ENCODE measurements at places on chromosomes 5 and 9.

- no peak for DNase-seq
Observed at GRCh38 chr9:133812941-133813748, 75.0 kb upstream of the SARDH start.

- no peak for DNase-seq
Observed at GRCh38 chr9:18040327-18040726, 433.6 kb upstream of the ADAMTSL1 start.

- peak; percentile 72 for DNase-seq
Observed at GRCh38 chr9:129320575-129321285, 142.7 kb upstream of the IER5L start.

GRCh38 chr9:96782235-96782634 is 4.3 kb upstream of the ZNF510 start:
- no peak for DNase-seq

GRCh38 chr9:61674465-61674864 is 484.6 kb downstream of the SPATA31A7 start:
- no peak for DNase-seq

DNA sequence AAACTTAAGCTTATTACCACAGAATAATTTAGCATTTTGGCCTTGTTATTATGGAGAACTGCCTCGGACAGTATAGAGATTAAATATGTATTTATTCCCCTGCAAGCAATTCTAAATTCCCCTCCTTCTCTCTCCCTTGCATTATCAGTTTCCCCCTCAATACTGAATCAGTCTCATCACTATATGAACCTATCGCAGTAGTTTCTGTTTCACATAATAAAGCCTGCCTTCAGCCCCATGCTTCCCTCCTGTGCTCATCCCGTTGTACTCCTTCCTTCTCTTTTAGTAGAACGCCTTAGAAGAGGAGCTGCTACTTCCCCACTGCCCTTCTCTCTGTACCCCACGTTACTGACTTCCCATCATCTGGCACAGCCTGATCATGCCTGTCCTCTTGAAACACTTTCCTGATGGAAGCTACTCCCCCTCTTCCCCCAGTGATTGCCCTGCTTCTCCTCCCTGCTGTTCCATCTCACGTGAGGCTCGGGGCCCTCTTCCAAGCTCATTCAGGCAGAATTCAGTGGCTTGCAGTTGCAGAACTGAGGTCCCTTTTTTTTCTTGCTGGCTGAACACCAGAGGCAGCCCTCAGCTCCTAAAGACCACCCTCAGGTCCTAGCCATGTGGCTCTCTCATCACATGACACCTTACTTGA is 93.4 kb downstream of the PPIC start:
- no peak for DNase-seq

DNA sequence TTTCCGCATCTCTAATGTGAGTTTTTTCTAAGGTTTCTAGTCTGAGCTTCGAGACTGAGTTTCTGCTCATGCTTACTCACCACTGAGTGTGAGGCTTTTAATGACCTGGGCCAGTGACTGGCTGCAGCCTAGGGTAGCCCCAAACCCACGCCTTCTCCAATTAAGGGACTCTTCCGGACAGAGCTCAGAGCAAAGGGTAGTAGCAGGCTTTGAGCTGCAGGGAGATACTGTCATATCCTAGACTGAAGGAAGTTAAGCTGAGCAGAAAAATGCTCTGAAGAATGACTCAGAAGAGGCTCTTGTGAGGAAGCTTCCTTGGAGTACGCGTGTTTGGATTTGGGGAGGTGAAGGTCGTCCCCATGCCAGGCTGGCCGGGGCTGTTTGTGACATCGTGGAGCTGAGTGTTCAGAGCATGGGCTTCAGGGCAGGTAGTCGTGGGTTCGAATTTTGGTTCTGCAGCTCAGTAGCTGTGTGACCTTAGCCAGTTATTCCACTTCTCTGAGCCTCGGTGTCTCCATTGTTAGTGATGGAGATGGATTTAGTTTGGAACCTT is 3.5 kb downstream of the USP20 start:
- peak; percentile 73 for DNase-seq

- DNase-seq = no peak
Observed at GRCh38 chr5:88886252-88886651, 3.3 kb upstream of the MEF2C start.

GRCh38 chr9:7067169-7067568 is 309.4 kb downstream of the KDM4C start:
- no peak for DNase-seq

DNA sequence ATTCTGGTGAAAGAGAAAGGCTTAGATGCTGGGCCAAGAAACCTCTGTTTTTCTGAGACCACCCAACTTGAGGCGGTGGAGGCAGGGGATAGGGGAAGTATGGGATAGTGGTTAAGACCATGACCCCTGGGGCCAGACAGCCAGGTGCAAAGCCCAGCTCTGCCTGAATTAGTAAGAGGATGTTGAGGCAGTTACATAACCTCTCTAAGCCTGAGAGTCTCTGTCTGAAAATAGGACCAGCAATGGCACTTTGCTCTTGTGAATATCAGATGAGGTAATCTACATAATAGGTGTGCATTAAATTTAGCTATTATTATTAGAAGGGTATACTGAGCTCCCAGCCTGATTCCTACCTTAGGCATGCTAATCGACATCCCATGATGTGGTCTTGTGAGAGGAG is 68.2 kb downstream of the DOCK2 start:
- DNase-seq = no peak

GRCh38 chr9:69444791-69445190 is 119.8 kb downstream of the ENTREP1 start:
- no peak for DNase-seq

DNA sequence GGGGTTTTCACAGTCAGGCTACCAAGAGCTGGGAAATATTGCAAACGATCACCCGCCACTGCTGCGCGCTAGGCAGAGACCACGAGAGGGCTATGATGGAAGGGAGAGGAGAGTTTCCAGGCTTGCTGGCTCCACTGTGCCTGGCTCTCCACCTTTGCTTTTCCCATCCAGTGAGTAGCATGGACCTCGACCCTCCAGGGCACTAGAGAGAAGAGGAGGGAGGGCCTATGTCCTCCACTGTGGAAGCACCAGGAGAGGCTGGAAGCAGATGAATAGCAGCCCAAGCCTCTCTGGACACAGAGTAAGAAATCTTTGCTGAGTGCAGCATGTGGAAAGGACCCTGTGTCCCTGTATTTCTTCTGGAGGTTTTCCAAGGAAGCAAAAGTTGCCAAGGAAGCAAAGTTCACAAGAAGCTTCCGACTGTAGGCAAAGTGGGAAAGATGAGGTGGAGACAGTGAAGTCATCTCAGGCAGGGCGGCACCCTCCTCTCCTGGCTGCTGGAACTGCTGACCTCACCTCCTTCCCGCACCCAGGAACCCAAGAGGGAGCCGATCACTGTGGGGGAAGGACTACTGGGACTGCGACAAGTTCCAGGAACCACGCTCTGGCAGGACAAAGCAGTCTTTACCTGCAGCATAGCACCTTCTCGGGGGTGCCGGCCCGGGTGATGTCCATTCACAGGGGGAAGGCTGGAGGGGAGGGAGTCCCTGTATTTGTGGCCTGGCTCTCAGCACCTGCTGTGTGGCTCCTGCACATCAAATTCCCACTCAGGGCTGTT is 79.6 kb downstream of the CSNK1A1 start:
- no peak for DNase-seq

GRCh38 chr5:153209687-153210086 is 280.8 kb upstream of the GRIA1 start:
- DNase-seq = no peak

DNA sequence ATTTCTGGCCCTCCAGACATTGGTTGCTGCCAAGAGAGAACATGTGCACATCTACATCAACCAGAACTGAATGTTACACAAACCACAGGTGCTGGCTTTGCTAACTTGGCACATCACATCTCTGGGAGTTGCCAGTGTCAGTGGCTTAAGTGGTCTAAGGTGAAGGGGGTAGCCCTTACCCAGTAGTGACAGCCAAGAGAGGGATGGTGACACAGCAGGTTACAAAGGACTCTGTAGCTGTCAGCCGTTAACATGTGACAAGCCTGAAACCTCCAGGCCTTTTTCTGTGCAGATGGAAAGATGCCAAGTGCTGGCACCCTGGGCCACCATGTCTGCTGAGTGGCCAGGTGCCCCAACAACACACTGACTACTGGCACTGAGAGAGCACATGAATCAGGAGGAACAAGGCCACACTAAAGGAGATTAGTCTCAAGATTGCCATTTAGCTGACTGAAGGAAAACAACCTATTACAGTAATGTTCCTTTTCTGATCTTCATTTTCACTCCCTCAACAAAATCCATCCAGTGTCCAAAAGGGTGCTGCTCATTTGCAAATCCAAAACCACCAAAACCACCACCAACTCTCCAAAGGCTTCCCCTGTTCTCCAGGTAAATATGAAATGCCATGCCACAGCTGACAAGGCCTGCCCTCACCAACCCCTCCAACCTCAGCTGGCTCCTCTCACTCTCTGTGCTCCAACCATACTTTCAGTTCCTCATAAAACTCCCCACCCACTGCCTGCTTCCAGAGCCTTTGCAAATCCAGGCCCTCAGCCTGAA is 20.2 kb downstream of the SIL1 start:
- no peak for DNase-seq

- DNase-seq = no peak
Observed at GRCh38 chr9:121690316-121690715, 38.9 kb downstream of the DAB2IP start.

DNA sequence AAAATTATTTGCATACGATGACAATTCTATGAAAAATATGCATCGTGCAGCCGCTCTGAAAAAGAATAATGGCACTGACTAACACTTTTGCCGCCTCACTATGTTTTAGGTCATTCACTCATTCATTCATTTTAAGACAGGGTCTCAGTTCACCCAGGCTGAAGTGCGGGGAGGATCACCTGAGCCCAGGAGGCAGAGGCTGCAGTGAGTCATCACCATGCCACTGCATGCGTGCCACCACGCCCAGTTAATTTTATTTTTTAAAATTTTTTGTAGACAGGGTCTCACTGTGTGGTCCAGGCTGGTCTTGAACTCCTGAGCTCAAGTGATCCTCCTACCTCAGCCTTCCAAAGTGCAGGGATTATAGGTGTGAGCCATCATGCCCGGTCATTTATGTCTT is 37.0 kb downstream of the RAPGEF1 start:
- no peak for DNase-seq

DNA sequence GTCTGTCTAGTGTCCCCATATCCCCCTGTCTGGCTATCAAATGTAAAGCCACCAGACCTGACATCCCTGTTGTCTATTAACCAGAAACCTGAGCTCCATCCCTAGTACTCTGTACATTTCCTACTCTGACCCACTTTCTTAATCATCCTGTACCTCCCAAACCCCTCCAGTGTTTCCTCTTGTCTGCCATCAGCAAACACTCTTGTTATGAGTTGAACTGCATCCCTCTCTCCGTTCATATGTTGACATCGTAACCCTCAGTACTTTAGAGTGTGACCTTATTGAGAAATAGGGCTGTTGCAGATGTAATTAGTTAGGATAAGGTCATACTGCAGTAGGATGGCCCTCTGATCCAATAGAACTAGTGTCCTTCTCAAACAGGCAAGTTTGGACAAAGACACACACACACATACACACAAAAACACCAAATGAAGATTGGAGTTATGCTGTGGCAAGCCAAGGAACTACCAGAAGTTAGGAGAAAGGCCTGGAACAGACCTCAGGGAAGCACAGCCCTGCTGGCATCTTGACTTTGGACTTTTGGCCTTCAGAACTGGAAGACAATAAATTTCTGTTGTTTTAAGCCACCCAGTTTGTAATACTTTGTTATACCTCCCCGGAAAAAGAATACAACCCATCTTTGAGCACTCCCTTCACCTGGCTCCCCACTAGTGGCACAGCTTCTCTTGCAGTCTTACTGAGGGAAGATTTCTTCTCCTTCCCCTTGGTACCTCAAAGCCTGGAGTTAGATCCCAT is 180.0 kb upstream of the PTGER4 start:
- no peak for DNase-seq

DNA sequence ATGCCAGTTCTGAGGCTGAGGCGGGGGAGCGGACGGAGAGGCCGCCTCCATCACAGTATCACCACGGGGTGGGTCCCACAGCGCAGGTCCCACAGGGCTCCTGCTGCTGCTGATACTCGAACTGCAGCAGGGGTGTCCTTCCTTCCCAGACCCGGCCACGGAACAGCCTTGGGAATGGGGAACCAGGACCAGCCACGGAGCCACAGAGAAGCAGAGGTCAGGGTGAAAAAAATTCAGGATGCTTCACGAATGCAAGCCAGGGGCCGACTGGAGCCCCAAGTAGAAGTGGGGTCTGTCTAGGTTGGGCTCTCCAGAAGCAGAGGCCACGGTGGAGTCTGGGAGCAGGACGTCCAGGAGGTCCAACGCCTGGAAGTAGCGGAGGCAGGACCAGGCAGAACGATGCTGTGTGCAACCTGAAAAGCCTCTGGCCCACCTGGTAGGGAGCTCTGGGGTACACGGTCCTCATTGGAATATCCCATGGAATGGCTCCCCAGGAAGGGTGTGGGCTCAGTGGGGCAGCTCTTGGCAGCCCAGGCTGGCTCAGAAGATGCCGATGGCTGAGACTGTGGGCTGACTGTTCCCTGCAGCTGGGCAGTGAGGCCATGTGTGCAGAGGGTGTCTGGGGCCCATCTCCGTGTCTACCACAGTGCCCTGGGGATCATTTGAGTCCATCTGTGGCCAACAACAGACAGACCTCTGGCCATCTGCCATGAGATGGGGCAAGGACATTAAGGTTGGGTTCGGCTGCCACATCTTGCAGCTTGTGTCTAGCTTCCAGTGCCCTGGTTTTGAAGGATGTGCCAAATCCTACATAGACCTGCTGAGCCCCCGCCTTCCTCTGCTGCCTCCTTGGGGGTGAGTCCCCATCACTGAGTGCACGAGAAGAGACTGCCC is 66.9 kb upstream of the FCN1 start:
- no peak for DNase-seq

- DNase-seq = no peak
Observed at GRCh38 chr9:136954270-136955083, 2.4 kb downstream of the LCN12 start.

DNA sequence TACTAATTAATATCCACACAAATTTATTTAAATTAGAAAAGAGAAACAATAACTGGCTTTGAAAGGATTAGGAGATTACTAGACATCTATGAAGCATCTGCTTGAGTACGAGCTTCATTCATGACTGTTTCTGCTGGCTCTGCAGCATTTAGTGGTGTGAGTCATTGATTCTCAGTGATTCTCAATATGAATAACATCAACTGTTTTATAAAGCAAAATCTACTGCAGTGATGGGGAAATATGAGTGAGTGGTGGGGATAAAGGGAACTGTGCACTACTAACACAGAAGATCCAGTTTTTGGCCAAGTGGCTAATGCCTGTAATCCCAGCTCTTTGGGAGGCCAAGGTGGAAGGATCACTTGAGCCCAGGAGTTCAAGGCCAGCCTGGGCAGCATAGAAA is 8.4 kb downstream of the FNBP1 start:
- DNase-seq = no peak

All from BJ (cell line).